ENCODE measurements at places on chromosomes 6 and 20. TPM values are rescaled to one million over a fixed set of nuclear protein-coding genes. Genes with fewer than 3 reads are reported as not detected.

LHFPL5 gene
- not detected for total RNA-seq

DNA sequence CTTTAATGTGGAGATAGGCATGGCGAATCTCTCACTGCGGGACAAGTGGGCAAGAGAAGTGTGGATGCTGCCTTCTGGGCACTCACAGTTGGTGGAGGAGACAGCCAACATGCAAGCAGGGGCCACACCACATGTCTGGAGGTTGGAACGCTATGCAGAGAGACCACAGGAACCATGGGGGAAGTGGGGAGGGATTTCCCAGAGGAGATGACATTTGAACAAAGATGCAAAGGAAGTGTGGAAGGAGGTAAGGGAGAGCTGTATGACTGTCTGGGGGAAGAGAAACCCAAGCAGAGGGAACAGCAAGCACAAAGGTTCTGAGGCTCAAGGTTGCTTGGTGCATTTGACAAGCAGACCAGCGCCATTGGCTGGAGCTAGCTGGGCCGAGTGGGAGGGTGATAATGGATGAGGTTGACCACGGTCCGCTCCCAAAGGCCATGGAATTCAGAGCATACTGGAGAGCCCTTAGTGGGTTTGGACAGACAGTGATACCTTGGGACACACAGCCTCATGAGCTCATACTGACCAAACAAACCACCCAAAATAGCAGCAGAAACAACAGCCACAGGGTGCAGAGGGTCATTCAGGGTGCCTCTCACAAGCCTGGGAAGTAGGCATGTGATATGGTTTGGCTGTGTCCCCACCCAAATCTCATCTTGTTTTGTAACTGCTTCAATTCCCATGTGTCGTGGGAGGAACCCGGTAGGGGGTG is 7.6 kb upstream of the FAM110A start:
- no peak for ATAC-seq

GRCh38 chr20:44419131-44419844 is 56.4 kb upstream of the TTPAL start:
- ATAC-seq: no peak

- ATAC-seq: no peak
These were observed 9.7 kb upstream of the TBC1D7 start for GRCh38 chr6:13338038-13338437.

IP6K3 gene
- total RNA-seq: 0.32 TPM

- ATAC-seq: no peak
These were observed 192.2 kb downstream of the GMPR start for GRCh38 chr6:16430391-16431089.

DNA sequence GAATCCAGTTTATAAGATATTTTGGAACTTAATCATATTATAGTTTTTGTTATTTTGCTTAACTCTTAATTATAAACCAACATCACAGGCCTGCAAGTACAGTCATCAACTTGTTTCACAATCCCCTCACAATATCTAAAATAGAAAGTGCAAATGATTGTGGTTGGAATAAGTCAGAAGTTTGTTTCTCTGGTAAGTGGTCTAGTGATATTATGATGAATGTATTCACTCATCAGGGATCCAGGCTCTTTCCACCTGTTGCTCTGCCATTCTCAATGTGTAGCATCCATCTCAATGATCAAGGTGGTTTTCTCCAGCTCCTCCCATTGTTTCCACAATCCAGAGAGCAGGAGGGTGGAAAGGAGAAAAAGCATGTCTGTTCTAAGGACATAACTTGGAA is 54.2 kb downstream of the OPN5 start:
- ATAC-seq: no peak

ZFP57 gene
- 4.7 TPM for total RNA-seq

LY6G6C gene
- total RNA-seq: not detected

GPX5 gene
- not detected for total RNA-seq

DNA sequence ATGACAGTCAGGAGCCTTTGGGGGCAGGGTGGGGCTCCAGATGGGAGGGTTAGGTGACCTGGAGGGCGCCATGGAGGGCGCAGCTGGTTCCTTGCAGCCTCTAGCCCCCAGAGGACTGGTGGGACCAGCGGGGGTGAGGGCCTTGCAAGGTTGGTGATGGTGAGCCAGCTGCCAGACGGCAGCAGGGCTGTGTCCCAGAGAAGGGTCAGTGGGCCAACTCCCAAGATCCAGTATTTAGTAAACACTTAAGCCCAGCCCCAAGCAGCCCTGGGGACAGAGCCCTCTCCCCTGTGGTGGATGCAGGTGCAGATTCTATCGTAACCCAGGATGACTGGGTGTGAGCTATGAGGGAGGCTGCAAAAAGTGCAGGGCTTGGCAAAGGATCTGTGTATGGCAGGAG is 201.5 kb upstream of the RNF24 start:
- no peak for ATAC-seq

THBS2 gene
- total RNA-seq: 21.5 TPM

CPNE5 gene
- total RNA-seq: 2.3 TPM
